ENCODE measurements at places on chromosomes 5 and 9. TPM values are rescaled to one million over a fixed set of nuclear protein-coding genes. Genes with fewer than 3 reads are reported as not detected.

DNA sequence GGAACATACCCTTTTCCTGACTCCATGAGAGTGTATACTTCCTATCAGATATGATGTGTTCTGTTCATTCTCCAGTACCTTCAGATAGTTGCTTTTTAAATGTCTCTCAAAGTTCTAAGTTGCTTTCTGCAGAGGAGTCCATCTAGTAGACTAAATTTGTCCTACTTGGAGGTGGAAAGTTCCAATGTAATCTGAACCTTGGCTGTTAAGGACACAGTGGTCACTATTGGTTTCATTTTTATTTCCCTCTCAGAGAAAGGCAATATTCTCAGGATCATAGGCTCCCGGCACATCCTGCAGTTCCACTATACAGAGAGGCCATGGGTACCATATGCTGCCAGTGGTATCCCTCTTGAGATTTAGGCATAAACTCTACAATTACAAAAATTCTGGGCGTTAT, 634.6 kb downstream of the LRRC70 start:
- no peaks in the 10 kb centered on the region for H3K27me3 ChIP-seq
- no peak overlapping the region for H3K4me3 ChIP-seq
- no peaks in the 10 kb centered on the region for H3K4me1 ChIP-seq
- DNase-seq = no peak

GRCh38 chr9:84235511-84235910, 105.0 kb downstream of the SLC28A3 start:
- DNase-seq = no peak
- H3K27ac ChIP-seq = no peak overlapping the region
- H3K36me3 ChIP-seq = no peaks in the 10 kb centered on the region
- no peak overlapping the region for H3K4me3 ChIP-seq
- H3K4me1 ChIP-seq = no peaks in the 10 kb centered on the region
- no peaks in the 10 kb centered on the region for H3K27me3 ChIP-seq

DNA sequence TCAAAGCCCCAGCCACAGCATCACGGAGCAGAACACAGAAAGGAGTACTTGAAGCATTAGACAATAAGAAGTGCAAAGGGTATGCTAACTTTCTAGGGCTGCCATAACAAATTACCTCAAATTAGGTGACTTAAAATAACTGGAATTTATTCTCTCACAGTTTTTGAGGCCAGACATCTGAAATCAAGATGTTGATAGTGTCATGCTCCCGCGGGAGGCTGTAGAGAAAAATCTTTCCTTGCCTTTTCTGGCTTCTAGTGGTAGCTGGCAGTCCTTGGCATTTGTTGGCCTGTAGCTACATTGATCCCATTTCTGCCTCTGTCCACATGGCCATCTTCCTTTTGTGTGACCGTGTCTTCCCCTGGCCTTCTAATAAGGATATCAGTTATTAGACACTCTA, 51.9 kb upstream of the SPDL1 start:
- H3K27ac ChIP-seq = no peak overlapping the region
- DNase-seq = no peak
- no peaks in the 10 kb centered on the region for H3K36me3 ChIP-seq
- no peaks in the 10 kb centered on the region for H3K4me1 ChIP-seq

DNA sequence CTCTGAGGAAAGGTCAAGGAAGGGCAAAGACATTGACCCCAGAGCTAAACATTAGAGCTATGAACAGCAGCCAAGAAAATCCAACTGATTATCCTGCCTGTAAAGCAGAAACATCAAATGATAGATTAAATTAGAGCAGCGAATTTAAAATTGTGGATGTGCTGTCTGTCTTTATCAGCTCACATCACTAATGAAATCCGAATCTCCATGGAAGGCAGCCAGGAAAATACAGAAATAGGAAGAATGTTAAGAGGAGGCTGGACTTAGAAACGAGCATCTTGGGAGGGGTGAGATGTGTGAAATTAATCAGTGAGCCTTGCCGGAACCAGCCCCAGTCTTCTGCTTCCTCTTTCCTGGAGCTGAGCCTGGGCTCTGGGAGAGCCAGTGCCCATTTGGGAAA, 191.0 kb downstream of the PJA2 start:
- H3K36me3 ChIP-seq = no peaks in the 10 kb centered on the region
- no peaks in the 10 kb centered on the region for H3K4me1 ChIP-seq
- no peaks in the 10 kb centered on the region for H3K27me3 ChIP-seq
- no peak overlapping the region for H3K4me3 ChIP-seq
- DNase-seq = no peak

Gene BSPRY
- total RNA-seq = 0.40 TPM

Gene TRMT10B
- total RNA-seq = 5.6 TPM

Gene NXNL2
- total RNA-seq = 6.9 TPM

Gene PITX1
- total RNA-seq = 0.97 TPM

Gene SPATA31E1
- total RNA-seq = not detected
